Iris pigment epithelial cell (primary cell): ENCODE measurements at places on chromosomes 6 and 20.

GRCh38 chr6:110560239-110561007 is 84.0 kb upstream of the SLC22A16 start:
- no peak for DNase-seq

DNA sequence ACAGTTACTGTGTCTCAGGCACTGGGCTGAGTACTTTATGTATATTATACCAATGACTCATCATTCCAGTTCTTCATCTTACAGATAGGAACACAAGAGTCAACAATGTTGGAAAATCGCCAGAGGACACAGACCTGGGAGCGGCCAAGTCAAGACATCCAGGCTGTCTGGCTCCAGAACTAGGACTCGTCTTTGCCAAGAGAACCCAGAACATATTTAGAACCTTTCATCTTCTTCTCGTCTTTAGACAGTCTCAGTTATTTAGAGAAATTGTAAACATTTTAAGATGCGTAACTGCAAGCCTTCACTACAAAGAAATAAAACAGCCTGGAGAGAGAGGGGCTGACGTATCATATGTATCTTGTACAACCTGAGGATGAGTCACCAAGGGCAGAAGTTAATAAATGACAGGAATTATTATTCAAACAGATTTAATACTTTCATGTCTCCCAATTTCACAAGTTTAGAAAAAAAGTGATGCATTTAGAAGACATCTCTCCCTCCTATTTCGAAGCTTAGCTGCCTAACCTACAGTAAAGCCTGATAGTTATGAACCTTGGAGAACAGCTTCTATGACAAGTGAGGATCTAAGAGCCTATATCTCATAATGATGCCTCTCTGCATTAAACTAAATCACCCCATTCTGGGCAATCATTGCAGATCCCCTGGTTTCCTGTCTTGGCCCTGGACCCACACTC is 43.4 kb downstream of the SLC22A3 start:
- peak; percentile 90 for DNase-seq

DNA sequence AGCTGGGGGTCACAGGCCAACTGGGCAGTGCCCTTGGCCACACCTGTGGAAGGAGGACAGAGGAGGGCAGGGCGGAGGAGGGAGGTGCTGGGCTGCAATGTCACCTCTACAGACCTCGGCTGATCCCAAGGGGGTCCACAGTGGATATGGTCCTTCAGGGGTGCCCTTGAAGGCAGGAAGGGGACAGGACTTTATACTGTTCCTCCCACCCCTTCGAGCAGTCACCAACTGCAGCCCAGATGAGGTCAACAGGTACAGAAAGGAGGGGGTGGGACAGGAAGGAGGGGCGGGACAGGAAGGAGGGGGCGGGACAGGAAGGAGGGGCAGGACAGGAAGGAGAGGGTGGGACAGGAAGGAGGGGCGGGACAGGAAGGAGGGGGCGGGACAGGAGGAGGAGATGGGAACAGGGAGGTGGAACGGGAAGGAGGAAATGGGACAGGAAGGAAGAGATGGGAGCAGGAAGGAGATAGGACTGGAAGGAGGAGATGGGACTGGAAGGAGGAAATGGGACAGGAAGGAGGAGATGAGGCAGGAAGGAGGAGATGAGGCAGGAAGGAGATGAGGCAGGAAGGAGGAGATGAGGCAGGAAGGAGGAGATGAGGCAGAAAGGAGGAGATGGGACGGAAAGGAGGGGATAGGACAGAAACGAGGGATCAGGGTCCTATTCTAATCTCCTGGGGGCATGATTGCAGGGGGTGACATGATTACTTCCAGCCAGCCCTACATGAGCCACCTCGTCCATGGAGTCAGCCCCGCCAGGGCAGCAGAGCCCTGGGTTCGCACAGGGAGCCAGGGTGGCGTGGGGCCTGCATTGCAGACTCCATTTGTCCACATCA is 19.4 kb upstream of the MRGBP start:
- DNase-seq = no peak

DNA sequence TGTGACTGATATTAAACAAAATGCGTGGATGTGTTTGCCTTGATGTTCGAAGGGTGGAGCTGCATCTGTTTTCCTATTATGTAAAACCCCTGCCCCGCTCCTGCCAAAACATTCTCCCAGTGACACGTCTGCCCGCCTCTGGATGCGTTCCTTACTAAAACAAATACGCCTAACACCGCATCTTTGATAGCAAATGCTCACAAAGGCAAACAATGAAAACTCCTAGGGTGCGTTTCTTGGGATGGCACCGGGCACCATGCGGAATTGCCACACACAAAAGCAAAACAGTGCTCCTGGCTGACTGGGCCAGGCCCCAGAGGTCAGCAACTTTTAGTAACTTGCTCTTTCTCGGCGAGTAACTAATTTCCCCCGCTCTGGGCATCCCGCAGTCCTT is 9.0 kb upstream of the FOXC1 start:
- no peak for DNase-seq

DNA sequence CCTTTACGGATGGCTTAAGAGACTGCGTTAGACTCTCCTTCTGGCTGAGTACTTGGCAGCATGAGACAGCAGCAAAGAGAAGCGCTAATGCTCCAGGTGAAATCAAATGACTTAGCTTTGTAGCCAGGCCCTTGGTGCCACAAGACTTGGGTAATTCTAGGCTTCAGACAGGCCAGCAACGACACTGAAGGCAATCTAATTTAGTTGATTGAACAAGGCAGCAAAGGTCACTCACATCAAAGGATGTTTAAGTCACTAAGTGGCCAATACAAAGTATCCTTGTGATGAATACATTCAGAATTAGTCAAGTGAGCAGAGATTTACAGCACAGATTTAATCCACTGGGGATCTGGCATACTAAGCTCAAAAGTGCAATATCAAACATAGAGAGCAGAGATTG is 113.2 kb downstream of the FAM83B start:
- no peak for DNase-seq

DNA sequence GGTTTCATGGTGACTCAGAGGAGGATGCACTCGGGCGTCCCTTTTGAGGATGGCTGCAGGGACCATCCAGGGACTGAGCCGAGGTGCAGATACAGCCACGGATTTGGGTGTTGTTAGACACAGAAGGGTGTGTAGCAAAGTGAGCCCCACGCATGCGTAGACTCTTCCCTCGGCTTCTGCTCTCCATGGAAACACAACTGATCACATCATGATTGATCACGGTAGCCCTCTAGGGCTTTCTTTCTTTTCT is 606 bp upstream of the ULBP1 start:
- no peak for DNase-seq

GRCh38 chr6:169799474-169799926 is 48.1 kb downstream of the ERMARD start:
- DNase-seq = no peak

DNA sequence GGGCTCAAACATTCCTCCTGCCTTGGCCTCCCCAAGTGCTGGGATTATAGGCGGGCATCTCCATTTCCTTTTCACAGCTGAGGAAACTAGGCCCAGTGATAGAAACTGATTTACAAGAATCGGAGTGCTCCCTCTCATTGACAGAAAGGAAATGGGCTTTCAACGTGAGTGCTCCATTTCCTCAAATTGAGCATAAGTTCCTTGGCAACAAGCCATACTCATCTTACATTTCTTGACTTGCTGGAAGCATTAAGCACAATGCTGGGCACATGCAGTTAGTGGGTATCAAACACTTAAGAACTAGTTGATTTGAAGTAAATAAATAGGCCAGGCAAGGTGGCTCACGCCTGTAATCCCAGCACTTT is 54.7 kb downstream of the FGD2 start:
- DNase-seq = no peak

GRCh38 chr20:20525756-20526155 is 157.9 kb downstream of the INSM1 start:
- DNase-seq = no peak

GRCh38 chr6:114785235-114786127 is 442.7 kb upstream of the HS3ST5 start:
- peak; percentile 0 for DNase-seq

GRCh38 chr6:34249469-34250261 is 859 bp upstream of the SMIM29 start:
- peak; percentile 36 for DNase-seq

GRCh38 chr6:21331235-21331634 is 262.3 kb upstream of the SOX4 start:
- DNase-seq = no peak

- no peak for DNase-seq
These were observed 28.5 kb downstream of the B4GALT5 start for GRCh38 chr20:49685161-49685601.

DNA sequence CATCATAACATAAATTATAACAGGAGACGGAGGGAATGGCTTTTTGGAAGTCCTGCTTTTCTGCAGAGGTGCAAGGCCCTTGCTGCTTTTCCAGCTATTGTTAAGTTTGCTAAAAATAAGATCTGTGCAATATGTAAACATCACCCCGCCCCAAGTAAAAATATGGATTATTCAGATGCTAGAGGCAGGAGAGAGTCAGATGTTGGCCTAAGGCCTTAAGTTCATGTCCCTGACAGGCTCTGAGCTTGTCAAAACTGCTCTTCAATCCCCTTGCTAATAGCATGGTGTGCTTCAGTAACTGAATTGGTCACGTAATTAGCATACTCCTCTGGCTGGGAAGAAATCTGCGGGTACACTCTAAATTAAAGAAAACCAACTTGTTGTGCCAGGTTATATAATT is 147.5 kb downstream of the BMP2 start:
- no peak for DNase-seq

GRCh38 chr20:62892348-62893304 is 31.0 kb upstream of the TCFL5 start:
- no peak for DNase-seq

DNA sequence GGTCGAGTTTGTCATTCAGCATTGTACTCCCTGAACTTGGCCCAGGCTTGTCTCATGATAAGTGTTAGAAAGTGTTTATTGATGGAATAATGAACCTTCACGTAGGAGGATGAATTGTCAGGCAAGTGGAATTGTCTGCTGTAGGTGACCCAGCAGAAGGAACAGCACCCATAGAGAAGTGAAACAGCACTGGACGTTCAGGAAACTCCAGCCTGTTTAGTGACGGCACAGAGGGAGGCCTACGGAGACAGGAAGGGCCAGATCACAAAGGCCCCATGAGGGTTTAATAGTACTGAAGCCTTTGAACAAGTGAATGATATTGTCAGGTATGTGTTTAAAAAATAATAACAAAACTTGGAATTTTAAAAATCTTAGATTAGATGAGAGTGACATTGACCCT is 2.9 kb downstream of the STX11 start:
- no peak for DNase-seq

GRCh38 chr6:47047479-47048407 is 5.6 kb upstream of the ADGRF1 start:
- peak; percentile 78 for DNase-seq

DNA sequence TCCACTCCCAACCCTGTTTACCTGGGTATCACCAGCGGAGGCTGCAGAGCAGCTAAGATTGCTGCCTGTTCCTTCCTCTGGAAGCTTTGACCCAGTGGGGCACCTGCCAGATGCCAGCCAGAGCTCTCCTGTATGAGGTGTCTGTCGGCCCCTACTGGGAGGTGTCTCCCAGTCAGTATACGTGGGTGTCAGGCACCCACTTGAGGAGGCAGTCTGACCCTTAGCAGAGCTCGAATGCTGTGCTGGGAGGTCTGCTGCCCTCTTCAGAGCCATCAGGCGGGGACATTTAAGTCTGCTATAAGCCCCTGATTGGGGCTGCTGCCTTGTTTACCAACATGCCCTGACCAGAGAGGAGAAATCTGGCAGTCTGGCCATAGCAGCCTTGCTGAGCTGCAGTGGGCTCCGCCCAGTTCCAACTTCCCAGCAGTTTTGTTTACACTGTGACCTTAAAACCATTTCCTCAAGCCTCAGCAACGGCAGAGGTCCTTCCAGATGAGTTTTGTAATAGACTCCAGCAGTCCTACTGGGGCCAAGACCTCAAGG is 2.8 kb downstream of the RAET1E start:
- DNase-seq = peak; percentile 89

DNA sequence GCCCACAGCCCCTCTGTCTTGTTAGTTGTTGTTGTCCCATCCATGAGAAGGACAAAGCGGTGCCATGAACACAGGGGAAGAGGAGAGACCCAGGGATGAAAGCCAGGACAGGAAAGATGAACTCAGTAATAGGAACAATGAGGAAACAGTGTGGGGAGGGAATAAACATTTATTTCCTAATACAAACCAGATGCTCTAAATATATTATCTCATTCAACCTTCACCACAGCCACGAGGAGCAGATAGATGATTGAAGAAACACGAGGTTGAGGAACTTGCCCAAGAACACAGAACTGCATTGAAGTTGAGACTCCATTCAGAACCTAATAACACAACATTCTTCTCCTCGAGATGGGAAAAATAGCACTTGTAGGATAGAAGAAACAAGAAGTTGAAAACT is 53.0 kb upstream of the AIG1 start:
- DNase-seq = peak; percentile 28

DNA sequence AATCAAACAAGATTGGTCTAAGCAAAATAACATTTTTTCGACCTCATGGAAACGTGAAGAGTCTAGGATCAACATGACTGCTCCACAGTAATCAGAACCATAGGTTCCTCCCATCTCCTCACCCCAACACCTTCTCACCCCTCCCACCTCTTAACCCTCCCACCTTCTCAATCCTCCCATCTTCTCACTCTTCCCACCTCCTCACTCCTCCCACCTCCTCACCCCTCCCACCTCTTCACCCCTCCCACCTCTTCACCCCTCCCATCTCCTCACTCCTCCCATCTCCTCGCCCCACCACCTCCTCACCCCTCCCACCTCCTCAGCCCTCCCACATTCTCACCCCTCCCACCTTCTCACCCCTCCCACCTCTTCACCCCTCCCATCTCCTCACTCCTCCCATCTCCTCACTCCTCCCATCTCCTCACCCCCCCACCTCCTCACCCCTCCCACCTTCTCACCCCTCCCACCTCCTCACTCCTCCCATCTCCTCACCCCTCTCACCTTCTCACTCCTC is 567.4 kb downstream of the C6orf118 start:
- DNase-seq = no peak

GRCh38 chr6:139519571-139520031 is 145.2 kb upstream of the CITED2 start:
- peak; percentile 12 for DNase-seq

DNA sequence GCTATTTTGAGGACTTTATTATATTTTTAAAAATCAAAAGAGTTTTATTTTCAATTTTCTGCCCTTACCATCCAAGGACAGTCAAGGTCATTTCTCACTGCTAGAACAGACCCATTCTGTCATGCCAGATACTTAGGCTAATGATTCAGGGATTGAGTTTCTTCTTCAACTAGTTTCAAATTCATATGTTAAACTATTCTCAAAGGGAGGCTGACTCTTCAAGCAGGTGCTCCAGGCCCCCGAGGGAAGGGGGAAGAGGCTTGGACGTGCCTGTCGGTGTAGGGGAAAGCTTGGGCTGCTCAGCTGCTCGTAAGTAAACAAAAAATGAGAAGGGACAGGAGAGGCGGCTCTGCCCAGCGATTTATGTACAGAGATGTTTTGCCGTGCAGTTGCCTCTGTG is 69.4 kb upstream of the MYLIP start:
- no peak for DNase-seq
